GM23248 (cell line): ENCODE measurements at places on chromosomes 4 and X.

DNA sequence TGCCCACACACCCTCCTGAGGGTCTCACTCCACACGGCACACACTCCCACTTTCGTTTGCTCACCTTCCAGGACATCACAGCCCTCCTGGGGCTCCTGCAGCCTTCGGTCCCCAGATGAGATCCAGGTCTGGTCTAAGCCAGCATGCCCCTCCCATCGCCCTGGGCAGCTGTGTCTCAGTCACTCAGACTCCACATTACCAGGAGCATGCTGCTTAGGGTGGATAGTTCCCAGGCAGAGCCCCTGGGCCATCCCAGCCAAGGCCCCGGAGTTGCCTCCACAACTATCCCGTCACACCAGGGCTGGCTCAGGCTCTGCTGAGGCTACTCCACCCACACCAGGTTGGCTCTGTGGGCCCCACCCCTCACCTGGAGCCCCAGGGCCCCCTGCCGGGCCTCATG, 50.4 kb upstream of the PSAPL1 start:
- peaks cover 26% of the 10 kb centered on the region for H3K27me3 ChIP-seq
- H3K4me1 ChIP-seq: no peaks in the 10 kb centered on the region
- no peak overlapping the region for H3K27ac ChIP-seq
- no peak for DNase-seq
- no peak overlapping the region for H3K4me3 ChIP-seq
- no peaks in the 10 kb centered on the region for H3K36me3 ChIP-seq

GRCh38 chr4:34512616-34513015, 1731.7 kb downstream of the ARAP2 start:
- H3K27me3 ChIP-seq: no peaks in the 10 kb centered on the region
- DNase-seq: no peak
- no peak overlapping the region for H3K27ac ChIP-seq
- H3K4me1 ChIP-seq: no peaks in the 10 kb centered on the region
- no peaks in the 10 kb centered on the region for H3K36me3 ChIP-seq
- no peak overlapping the region for H3K4me3 ChIP-seq

GRCh38 chr4:13525606-13526281, 18.6 kb downstream of the NKX3-2 start:
- DNase-seq: no peak
- peaks cover 95% of the 10 kb centered on the region for H3K27me3 ChIP-seq
- no peaks in the 10 kb centered on the region for H3K36me3 ChIP-seq
- H3K27ac ChIP-seq: no peak overlapping the region

DNA sequence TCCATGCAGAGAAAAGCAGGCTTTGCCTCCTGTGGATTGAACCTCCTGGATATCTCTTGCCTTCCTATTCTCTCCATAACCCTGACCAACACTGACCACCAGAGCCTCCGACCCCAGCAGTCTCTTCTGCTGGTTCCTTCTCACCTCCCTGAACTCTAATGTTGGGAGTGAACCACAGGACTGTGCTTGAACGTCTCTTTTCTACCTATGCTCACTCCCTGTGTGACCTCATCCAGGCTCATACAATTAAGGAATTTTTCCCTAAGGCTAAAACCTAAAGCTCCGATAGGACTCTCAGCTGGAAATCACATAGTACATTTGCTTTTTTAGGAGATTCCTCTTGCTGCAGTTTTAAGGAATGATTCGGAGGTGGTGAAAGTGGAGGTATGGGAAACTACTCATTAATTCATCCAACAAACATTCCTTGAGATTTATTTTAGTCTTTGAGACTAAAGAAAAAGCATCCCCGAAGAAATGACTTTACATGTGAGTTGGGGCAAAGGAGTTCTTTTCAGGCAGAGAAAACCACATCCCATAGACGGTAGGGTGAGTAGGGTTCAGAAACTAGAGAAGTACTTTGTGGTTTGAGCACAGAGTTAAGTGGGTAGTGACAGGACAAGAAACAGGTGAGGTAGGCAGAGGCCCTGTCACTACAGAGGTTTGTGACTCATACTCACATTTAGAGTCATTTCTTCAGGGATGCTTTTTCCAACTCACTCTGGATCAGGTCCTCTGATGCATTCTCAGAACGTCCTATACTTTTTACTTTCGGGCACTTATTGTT, 30.8 kb downstream of the NDNF start:
- no peak overlapping the region for H3K27ac ChIP-seq
- H3K36me3 ChIP-seq: no peaks in the 10 kb centered on the region
- no peak for DNase-seq
- H3K4me1 ChIP-seq: no peaks in the 10 kb centered on the region
- H3K4me3 ChIP-seq: no peak overlapping the region

GRCh38 chr4:100117750-100118149, 72.5 kb downstream of the DDIT4L start:
- H3K4me3 ChIP-seq: no peak overlapping the region
- no peaks in the 10 kb centered on the region for H3K4me1 ChIP-seq
- DNase-seq: no peak
- no peaks in the 10 kb centered on the region for H3K27me3 ChIP-seq
- H3K27ac ChIP-seq: no peak overlapping the region

- H3K36me3 ChIP-seq: no peaks in the 10 kb centered on the region
- H3K4me1 ChIP-seq: no peaks in the 10 kb centered on the region
- no peak overlapping the region for H3K27ac ChIP-seq
- DNase-seq: no peak
Measured at GRCh38 chr4:14621731-14622463, 380.4 kb upstream of the CPEB2 start.

DNA sequence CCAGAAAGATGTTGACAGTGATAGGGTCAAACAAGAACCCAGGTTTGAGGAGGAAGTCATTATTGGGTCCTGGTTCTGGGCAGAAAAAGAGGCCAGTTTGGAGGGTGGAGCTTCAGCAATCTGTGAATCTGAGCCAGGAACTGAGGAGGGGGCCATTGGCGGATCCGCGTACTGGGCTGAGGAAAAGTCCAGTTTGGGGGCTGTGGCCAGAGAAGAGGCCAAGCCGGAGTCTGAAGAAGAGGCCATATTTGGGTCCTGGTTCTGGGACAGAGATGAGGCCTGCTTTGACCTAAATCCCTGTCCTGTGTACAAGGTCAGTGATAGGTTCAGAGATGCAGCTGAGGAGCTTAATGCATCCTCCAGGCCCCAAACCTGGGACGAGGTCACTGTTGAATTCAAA, 3.7 kb downstream of the GPRASP2 start:
- H3K27me3 ChIP-seq: no peaks in the 10 kb centered on the region
- H3K4me3 ChIP-seq: no peak overlapping the region
- H3K36me3 ChIP-seq: no peaks in the 10 kb centered on the region
- no peaks in the 10 kb centered on the region; the same call in 1 of the 2 replicates for H3K4me1 ChIP-seq

GRCh38 chrX:31092476-31092875, 20.6 kb upstream of the FTHL17 start:
- no peaks in the 10 kb centered on the region for H3K36me3 ChIP-seq
- H3K4me3 ChIP-seq: no peak overlapping the region
- no peaks in the 10 kb centered on the region for H3K27me3 ChIP-seq
- H3K27ac ChIP-seq: no peak overlapping the region
- H3K4me1 ChIP-seq: no peaks in the 10 kb centered on the region
